ENCODE measurements at places on chromosomes 3 and 15.

- DNase-seq: no peak
These were observed 255.2 kb downstream of the NR2F2 start for GRCh38 chr15:96585484-96586386.

DNA sequence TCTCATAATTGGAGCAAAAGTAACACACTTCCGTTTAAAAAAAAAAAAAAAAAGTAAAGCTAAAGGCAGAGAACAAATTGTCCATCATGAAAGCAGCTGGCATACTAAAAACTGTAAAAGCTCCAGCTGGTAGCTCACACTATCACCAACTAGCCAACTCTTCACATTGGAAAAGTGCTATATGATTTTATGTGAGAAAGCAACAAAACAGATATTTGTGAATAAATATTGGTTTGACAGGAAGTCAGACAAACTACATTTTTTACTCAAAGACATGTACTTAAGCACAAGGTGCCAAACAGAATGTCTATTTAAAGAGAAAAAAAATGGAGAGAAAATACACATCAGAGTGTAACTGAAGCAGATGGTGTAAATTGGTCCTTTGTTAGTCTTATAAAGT, 231.2 kb upstream of the CADM2 start:
- DNase-seq: no peak

- DNase-seq: no peak
These were observed 111.2 kb downstream of the ETFA start for GRCh38 chr15:76200083-76200465.

- no peak for DNase-seq
These were observed 472.2 kb upstream of the DPPA4 start for GRCh38 chr3:109809513-109809912.

DNA sequence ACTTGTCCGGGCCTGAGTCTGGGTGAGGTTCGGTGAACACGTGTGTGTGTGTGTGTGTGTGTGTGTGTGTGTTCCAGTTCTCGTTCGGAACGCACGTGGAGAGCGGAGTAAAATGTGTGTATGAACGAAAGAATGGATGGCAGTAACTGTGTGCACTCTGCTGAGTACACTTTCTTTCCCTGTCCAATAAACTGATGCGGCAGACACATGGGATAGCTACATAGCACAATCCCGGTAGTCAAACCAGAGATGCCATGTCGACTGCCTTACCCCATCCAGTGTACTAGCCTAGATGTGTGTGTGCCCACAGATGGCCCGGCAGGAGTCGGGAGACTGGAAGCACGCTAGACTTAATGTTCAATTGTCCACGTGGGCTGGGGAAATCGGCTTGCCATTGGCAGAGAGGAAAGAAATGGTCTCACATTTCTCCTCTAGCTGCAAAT, 507 bp upstream of the GOLIM4 start:
- no peak for DNase-seq

DNA sequence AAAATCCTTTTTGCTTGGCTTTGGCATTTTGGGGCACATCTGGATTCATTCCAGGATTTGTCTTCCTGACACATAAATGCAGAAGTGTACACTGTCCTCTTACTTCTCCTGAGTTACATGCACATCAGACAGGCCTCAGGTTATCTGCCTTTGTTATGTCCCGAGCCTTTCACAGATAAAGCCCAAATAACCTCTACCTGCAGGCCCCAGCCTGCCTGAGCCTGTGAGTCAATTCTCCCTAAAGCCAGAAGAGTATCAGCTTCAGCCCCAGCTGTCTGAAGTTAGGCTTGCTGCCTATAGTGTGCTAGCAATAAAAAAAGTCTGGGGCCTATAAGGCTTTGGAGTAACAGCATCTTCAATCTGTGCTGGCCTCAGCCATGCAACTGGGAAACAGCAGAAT, 17.7 kb upstream of the GSK3B start:
- no peak for DNase-seq

- DNase-seq: no peak
These were observed 42.9 kb upstream of the ROPN1 start for GRCh38 chr3:124034844-124035152.

GRCh38 chr15:52052066-52052935, 33.3 kb downstream of the MAPK6 start:
- DNase-seq: no peak

- no peak for DNase-seq
These were observed 46.3 kb downstream of the FMN1 start for GRCh38 chr15:33148129-33148751.

All from esophagus squamous epithelium (tissue), 5 donors.